ENCODE measurements at places on chromosomes 5 and 9.

DNA sequence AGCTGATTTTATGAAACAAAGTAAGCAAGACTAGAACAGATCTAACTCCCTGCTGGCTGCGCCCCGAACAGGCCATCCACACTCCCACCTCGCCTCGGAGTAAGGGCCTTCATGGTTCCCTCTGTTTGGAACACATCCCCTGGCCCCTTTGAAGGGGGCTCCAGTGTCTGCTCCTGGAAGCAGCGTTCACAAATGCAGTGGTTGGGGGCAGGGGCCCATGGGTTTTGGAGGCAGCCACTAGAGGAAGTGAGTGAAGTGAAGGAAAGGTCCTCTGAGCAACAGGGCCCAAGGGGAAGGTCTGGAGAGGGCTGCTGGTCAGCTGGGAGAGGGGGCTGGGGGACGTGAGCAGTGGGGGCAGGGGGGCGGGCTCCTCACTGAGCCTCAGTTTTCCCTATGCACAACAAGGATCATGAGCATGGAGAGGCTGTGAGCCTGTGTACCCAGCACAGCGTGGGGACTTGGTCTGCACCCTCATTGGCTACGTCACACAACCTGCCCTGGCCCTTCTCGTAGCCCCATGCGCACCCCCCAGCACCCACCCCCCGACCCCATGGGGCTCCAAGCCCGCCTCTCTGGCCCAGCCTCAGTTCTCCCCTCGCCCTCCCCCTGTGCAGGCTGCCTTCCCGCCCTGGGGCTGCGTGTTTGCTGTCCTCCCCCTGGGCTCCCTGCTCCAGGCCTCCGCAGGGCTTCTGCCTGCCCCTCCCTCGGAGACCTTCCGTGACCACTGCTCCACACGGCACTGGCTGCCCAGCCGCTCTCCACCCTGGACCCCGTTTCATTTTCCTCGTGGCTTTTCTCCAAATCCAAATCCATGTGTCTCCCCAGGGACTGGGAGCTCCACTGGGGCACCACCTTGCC lies 39.5 kb downstream of the RASGEF1C start:
- no peak for DNase-seq

DNA sequence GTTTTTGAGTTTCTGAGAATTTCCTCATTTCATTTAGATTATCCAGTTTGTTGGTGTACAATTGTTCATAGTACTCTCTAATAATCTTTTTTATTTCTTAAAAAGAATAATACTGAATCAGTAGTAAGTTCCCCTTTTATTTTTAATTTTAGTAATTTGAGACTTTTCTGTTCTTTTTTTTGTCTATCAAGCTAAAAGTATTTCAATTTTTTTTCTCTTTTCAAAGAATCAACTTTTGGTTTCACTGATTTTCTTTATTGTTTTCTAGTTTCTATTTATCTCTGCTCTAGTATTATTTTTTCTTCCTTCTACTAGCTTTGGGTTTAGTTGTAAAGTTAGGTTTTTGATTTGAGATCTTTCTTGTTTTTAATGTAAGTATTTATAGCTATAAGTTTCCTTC lies 60.6 kb upstream of the ARL15 start:
- DNase-seq = no peak

DNA sequence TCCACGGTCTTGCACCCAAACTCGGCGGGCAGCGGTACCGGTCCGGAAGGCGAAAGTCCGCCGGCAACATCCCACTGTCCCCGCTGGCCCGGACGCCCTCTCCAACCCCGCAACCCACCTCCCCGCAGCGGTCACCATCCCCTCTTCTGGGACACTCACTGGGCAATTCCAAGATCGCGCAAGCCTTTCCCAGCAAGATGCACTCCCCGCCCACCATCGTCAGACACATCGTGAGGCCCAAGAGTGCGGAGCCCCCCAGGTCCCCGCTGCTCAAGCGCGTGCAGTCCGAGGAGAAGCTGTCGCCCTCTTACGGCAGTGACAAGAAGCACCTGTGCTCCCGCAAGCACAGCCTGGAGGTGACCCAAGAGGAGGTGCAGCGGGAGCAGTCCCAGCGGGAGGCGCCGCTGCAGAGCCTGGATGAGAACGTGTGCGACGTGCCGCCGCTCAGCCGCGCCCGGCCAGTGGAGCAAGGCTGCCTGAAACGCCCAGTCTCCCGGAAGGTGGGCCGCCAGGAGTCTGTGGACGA lies 33.3 kb downstream of the CD180 start:
- no peak for DNase-seq

DNA sequence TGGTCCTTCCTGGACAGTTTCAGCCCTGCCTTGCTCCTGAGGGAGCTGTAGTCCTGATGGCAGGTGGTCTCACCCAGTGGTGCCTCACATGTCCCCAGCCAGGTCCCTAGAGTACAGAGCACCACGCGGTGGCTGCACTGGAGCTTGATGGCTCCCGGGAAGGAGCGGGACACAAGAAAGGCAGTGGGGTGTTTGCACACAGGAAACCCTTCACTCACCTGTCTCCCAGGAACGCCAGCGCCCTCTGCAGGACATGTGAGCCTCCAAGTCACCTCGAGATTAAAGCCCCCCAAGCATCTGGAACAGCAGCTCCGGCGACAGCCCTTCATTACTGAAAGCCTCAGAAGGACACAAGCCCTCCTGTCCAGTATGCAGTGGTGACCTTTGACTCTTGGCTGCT lies 19.9 kb upstream of the TMEM250 start:
- DNase-seq = no peak

GRCh38 chr9:105055917-105056316 lies 128.0 kb upstream of the ABCA1 start:
- DNase-seq = no peak

GRCh38 chr5:95392593-95393182 lies 1.5 kb downstream of the FAM81B start:
- DNase-seq = peak; percentile 38

DNA sequence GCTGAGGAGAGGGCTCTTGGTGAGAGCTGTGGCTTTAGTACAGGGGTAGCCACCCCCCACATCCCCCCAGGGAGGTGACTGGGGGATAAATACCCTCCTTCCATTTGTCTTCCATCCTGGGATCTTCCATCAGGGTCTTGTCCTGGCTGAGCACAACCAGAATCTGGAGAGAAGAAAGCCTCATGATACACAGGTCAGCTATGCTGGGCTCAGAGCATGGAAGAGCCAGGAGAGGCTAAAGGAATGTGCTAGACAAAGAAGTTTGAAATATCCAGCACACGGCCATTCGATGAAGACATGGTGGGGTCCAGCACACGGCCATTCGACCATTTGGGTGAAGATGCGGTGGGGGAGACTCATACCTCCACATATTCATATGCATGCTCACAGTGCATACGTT lies 30.0 kb downstream of the ROPN1L start:
- DNase-seq = no peak

- no peak for DNase-seq
Measured at GRCh38 chr5:7876867-7877266, 7.9 kb downstream of the MTRR start.

GRCh38 chr9:134598884-134599245 lies 42.7 kb upstream of the COL5A1 start:
- no peak for DNase-seq

DNA sequence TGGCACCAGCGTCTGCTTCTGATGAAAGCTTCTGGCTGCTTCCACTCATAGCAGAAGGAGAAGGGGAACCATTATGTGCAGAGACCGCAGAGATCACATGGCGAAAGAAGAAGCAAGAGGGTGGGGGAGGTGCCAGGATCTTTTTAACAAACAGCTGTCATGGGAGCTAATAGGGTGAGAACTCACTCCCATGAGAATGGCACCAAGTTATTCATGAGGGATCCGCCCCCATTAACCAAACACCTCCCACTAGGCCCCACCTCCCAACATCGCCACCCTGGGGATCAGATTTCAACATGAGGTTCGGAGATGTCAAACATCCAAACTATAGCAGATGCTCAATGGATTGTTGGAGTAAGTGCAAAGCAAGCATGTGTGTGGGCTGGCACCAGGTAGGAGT lies 125.8 kb upstream of the SLIT3 start:
- DNase-seq = no peak

- DNase-seq = no peak
Measured at GRCh38 chr9:89234205-89235067, 55.8 kb upstream of the SHC3 start.

- no peak for DNase-seq
Measured at GRCh38 chr5:95925378-95925744, 36.3 kb downstream of the ELL2 start.

GRCh38 chr5:139693676-139694364 lies 45.7 kb downstream of the CXXC5 start:
- DNase-seq = no peak

- DNase-seq = peak; percentile 77
Measured at GRCh38 chr9:127183814-127184582, 61.6 kb upstream of the ANGPTL2 start.

GRCh38 chr5:141757402-141757801 lies 75.4 kb upstream of the ARAP3 start:
- no peak for DNase-seq

GRCh38 chr5:16888694-16889124 lies 47.4 kb downstream of the MYO10 start:
- DNase-seq = no peak

GRCh38 chr9:126068534-126069230 lies 257.9 kb upstream of the MVB12B start:
- DNase-seq = no peak

Measured in femur (tissue), 1 donor.